ENCODE measurements at places on chromosomes 12 and 14. TPM values are rescaled to one million over a fixed set of nuclear protein-coding genes. Genes with fewer than 3 reads are reported as not detected.
A peak's percentile ranks its signal among the peaks of the same experiment; 100 is the strongest.

OR6C2 gene
- not detected for total RNA-seq

B4GALNT3 gene
- 6.1 TPM for total RNA-seq

DNAI7 gene
- total RNA-seq, result not detected

ASCL4 gene
- not detected for total RNA-seq

BCL7A gene
- 8.5 TPM for total RNA-seq

TAS2R50 gene
- 1.1 TPM for total RNA-seq

SLC4A8 gene
- 2.9 TPM for total RNA-seq

SPATS2 gene
- 20.3 TPM for total RNA-seq

EAPP gene
- total RNA-seq, result 41.0 TPM

GRCh38 chr14:76916040-76916715, 90.0 kb downstream of the LRRC74A start:
- DNase-seq, result no peak
- no peaks in the 10 kb centered on the region for H3K36me3 ChIP-seq
- H3K4me1 ChIP-seq, result peaks cover 75% of the 10 kb centered on the region
- no peaks in the 10 kb centered on the region for H3K27me3 ChIP-seq
- H3K4me3 ChIP-seq, result no peak overlapping the region

- H3K4me1 ChIP-seq, result no peaks in the 10 kb centered on the region
- H3K36me3 ChIP-seq, result no peaks in the 10 kb centered on the region
- no peak overlapping the region for H3K27ac ChIP-seq
- H3K27me3 ChIP-seq, result no peaks in the 10 kb centered on the region
- DNase-seq, result no peak
- H3K4me3 ChIP-seq, result no peak overlapping the region
Observed at GRCh38 chr12:19304149-19304750, 135.0 kb upstream of the AEBP2 start.

- DNase-seq, result no peak
- H3K4me1 ChIP-seq, result peaks cover 59% of the 10 kb centered on the region
- H3K4me3 ChIP-seq, result no peak overlapping the region
Observed at GRCh38 chr14:54774824-54775223, 127.8 kb downstream of the GCH1 start.

DNA sequence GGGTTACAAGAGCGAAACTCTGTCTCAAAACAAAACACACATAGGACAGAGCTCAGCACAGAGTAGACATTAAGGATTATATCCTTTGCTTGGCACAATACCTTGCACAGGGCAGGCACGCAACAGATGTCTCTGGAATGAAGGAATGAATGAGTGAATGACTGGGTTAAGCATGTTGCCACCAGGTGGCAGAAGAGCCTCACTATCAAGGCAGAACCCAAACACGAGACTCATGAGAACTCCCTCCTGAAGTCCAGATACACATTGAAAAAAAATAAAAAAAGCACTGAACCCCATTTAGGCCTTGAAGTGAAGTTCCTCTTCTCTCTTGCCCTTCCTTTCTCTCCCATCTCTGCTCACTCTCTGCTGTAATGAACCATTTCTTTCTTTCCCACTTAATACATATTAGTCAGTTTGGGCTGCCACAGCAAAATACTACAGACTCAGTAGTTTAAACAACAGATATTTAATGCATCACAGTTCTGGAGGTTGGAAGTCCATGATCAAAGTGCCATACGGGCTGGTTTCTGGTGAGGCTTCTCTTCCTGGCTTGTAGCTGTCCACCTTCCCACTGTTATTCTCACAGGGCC, 26.6 kb upstream of the LTA4H start:
- no peak overlapping the region for H3K4me3 ChIP-seq
- H3K4me1 ChIP-seq, result peaks cover 29% of the 10 kb centered on the region
- DNase-seq, result peak; percentile 83
- H3K27me3 ChIP-seq, result no peaks in the 10 kb centered on the region

DNA sequence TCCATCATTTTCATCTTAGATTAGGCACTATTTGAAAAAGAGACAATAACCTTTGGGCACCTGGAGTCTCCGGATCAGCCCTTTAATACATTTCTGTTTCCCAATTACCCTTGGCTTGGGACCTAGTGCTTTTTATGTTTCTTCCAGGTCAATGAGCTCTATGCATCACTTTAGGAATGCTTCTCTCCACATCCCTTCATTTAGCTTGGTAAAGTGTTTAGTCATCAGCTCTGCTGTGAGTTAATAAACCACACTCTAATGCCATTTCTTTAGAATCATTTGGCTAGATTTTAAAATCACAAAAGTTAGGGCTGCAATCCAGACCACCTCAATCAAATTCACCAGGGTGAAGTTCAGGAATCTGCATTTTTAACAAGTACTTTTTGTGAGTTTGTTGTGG, 41.7 kb downstream of the RASSF9 start:
- no peak for DNase-seq
- no peak overlapping the region for H3K27ac ChIP-seq
- H3K27me3 ChIP-seq, result no peaks in the 10 kb centered on the region
- H3K36me3 ChIP-seq, result no peaks in the 10 kb centered on the region

DNA sequence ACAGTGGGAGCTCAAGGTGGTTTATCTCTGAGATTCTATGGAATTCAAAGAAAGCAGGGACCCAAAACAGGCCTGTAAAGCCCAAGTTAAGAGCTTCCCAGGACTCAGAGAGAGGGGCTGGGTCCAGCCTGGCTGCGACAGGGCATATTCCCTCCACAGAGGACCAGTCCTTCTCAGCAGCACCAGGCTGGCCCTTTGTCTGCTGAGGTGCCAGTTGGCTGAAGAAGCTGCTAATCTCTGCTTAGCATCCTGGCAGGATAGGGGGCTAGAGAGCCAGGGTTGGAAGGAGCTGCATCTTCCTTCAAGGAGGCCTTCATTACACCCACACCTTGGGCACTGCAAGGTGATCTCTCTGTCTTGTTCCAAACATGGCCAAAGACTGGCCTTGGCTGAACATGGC, 68.3 kb upstream of the TUNAR start:
- no peak for DNase-seq
- H3K27ac ChIP-seq, result no peak overlapping the region
- no peaks in the 10 kb centered on the region for H3K27me3 ChIP-seq
- H3K36me3 ChIP-seq, result no peaks in the 10 kb centered on the region
- H3K4me3 ChIP-seq, result no peak overlapping the region
- H3K4me1 ChIP-seq, result no peaks in the 10 kb centered on the region

- H3K27ac ChIP-seq, result no peak overlapping the region
- H3K4me1 ChIP-seq, result no peaks in the 10 kb centered on the region
- peak; percentile 10 for DNase-seq
- H3K4me3 ChIP-seq, result no peak overlapping the region
- no peaks in the 10 kb centered on the region for H3K36me3 ChIP-seq
- H3K27me3 ChIP-seq, result peaks cover 16% of the 10 kb centered on the region
Observed at GRCh38 chr14:56474419-56475022, 105.1 kb upstream of the TMEM260 start.

DNA sequence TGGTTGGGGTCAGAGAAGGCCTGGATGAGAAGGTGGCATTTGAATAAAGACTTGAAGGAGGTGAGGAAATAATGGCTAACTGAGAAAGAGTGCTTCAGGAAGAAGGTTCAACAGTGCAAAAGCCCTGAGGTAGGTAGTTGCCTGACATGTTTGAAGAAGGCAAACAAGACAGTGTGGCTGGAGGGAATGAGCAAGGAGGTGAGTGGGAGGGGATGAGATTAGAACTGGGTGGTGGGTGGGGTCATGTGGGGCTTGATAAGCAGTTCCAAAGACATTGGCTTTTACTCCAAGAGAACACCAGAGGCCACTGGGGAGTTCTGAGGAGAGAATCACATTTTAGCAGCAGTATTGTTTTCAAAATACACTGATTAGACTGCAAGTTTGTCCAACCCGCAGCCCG, 50.5 kb downstream of the HSPB8 start:
- no peaks in the 10 kb centered on the region for H3K27me3 ChIP-seq
- no peaks in the 10 kb centered on the region for H3K4me1 ChIP-seq
- no peaks in the 10 kb centered on the region for H3K36me3 ChIP-seq
- no peak for DNase-seq
- no peak overlapping the region for H3K27ac ChIP-seq

DNA sequence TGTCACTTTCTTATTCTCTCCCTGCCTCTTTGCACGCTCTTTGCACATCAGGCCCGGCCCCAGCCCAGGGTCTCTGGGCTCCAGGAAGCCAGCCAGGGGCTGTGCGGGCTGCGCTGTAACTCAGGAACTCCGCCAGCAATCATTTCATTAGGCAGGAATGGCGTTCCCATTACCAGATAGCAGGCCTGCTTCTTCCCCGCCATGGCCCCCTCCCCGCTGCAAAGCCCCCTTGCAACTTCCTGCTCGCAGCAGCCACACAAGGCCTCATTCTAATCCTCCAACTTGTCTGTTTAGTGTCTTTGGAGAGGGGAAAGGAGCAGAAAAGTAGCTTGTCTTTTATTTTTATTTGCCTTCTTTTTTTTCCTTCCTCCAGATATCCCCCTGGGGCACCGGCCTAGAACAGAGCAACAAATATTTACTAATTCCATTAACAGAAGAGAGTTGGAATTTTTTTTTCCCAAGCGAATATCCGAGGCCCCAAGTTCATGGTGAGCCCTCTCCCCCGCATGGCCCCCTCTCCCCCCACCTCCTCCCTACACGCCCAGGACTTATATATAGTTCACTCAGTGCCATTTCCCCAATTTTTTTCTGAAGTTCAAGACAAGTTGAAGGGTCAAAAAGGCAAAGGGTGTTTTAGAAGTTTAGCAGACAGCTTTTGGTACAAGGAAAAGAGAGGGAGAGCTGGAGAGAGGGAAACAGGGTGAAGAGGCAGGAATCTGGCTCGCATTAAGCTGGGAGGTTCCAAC, 329.4 kb upstream of the TBX3 start:
- no peaks in the 10 kb centered on the region for H3K4me1 ChIP-seq
- no peaks in the 10 kb centered on the region for H3K36me3 ChIP-seq
- no peak overlapping the region for H3K27ac ChIP-seq
- no peak for DNase-seq
- no peaks in the 10 kb centered on the region for H3K27me3 ChIP-seq

DNA sequence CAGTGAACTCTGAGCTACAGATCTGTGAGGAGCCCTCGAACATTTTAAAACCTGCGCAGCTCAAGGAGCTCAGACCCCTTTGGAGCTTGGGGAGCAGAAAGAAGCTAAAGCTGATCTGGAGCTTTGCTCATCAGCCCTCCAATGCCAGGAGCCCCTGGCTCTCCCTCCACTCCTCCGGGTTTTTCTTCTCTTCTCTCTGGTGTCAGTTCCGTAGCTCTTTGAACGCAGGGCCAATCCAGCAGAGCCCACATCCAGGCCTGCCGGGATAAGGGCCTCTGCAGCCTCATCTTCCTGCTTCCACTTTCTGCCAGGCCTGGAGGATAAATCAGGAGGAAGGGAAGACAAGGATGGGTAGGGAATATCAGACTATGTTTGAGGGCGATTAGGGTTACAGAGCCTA, 6.0 kb downstream of the HOXC4 start:
- no peak for DNase-seq
- peaks cover 93% of the 10 kb centered on the region for H3K27me3 ChIP-seq
- no peak overlapping the region for H3K4me3 ChIP-seq

GRCh38 chr12:13440844-13441243, 244.3 kb downstream of the EMP1 start:
- H3K27ac ChIP-seq, result no peak overlapping the region
- no peak overlapping the region for H3K4me3 ChIP-seq
- no peaks in the 10 kb centered on the region for H3K36me3 ChIP-seq
- H3K27me3 ChIP-seq, result peaks cover 5% of the 10 kb centered on the region
- no peak for DNase-seq

- no peak overlapping the region for H3K27ac ChIP-seq
- H3K36me3 ChIP-seq, result no peaks in the 10 kb centered on the region
- DNase-seq, result no peak
- no peaks in the 10 kb centered on the region for H3K27me3 ChIP-seq
Observed at GRCh38 chr12:68568922-68569569, 41.7 kb upstream of the RAP1B start.

DNA sequence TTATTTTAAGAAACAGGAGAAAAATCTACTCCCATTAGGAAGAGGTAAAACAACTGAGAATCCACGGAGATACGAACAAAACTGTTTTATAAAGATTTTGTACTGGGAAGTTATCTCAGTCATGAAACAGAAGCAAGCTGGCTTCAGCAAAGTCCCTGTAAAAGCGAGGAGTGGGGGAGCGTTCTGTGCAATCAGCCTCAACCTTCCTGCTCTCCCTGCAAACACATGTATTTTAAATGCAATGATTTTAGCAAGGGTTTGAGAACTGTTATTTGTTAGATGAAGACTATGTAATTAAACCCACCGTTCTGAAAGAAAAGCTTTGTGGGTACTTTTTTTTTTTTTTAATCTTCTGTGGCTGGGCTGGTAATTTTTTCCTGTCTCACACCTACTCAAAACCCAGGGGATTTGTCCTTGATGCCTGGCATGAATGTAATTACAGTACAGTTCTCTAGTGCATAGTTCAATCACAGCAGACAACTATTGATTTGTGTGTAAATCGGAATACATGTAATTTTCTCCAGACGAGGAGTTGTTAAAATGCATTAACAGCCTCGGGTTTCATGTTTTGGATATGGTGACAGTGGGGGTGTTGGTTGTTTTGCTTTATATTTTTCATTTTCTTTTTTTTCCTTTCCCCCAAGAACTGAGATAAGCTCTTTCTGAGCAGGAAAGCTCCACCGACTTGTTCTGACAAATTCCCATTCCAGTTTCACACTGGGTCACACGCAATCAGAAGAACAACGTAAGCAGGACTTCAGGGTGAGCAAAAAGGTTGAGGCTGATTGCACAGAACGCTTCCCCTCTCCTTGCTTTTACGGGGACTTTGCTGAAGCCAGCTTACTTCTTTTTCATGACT, 153.6 kb downstream of the PHLDA1 start:
- H3K27ac ChIP-seq, result no peak overlapping the region
- no peak for DNase-seq
- no peak overlapping the region for H3K4me3 ChIP-seq
- H3K36me3 ChIP-seq, result no peaks in the 10 kb centered on the region
- peaks cover 46% of the 10 kb centered on the region for H3K27me3 ChIP-seq

- H3K4me1 ChIP-seq, result peaks cover 44% of the 10 kb centered on the region
- peaks cover 6% of the 10 kb centered on the region for H3K36me3 ChIP-seq
- no peak for DNase-seq
- peak overlapping the region; percentile 84 for H3K27ac ChIP-seq
- H3K27me3 ChIP-seq, result no peaks in the 10 kb centered on the region
Observed at GRCh38 chr14:56172571-56172971, 54.4 kb downstream of the PELI2 start.

DNA sequence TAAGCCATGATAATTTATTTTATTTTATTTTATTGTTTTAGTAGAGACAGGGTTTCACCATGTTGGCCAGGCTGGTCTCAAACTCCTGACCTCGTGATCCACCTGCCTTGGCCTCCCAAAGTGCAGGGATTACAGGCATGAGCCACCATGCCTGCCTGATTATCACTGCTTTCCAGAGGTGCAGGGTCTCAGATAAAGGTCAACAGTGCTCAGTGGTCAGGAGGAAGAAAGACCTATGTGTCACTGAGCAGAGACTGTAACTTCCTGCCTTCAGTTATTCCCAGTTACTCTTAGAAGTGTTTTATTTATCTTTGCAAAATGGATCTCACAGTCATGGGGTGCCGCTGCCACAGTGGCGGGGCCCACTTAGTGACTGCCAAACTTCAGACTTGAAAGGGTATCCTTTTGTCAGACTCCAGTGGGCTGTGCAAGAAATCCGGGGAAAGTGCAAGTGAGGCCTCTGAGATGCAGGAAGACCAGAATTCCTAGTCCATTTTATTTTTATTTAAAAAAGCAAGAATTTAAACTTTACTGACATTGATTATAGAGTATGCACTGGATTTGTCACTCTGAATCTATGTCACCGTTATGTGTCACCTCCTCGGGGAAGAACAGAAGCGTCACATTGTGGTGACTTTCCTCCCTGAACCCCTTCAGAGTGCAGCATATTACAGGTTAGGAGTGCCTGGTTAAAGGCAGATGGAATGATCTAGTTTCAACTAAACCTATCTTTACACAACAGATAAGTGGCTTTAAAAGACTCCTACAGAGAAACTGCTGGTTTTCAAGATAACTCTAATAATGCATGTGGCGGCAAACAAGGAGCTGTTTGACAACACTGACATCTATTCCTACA, 59.1 kb upstream of the BICD1 start:
- peaks cover 5% of the 10 kb centered on the region for H3K4me1 ChIP-seq
- peaks cover 8% of the 10 kb centered on the region for H3K36me3 ChIP-seq
- no peak for DNase-seq
- H3K27me3 ChIP-seq, result no peaks in the 10 kb centered on the region

Measured in activated CD4-positive, alpha-beta T cell treated with anti-CD3 and anti-CD28 coated beads, Interleukin-2, amount 10 ng/mL, durations not matched to agents 7 days and 5 days (primary cell).